ENCODE measurements at places on chromosomes 1 and 21.

GRCh38 chr1:43531107-43531905, 623 bp downstream of the PTPRF start:
- peak; percentile 39 for DNase-seq

DNA sequence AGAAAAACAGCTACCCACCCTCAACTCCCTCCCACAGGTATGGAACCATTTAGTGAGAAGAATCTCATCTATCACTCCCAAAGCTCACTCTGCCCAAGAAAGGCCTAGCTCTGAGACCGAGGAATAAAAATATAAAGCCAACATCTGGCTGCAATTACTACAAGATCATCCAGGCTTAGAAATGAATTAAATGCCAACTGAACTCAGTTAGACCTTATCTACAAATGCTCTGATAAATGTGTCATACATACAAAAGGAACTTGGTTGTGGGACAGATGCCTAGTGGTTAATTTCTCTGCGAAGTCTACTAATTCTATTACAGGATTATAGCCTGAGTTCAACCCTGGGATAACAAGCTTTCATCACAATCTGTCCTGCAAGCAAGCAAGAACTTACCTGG, 6.7 kb downstream of the ADIPOR1 start:
- DNase-seq = no peak

DNA sequence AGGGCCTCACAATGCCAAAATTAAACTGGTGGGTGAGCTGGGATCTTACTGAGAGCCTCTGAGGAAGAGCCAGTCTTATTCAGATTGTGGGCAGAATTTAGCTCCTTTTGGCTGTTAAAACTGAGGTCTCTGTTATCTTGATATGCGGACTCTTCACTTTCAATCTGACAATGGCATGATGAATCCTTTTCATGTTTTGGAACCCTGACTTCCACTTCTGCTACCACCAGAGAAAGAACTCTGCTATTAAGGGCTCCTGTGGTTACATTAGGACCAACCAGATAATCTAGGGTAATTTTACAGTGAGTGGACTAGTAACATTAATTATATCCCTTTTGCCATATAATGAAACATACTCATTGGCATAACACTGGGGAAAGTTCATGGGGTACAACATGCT, 219.0 kb downstream of the LRRIQ3 start:
- no peak for DNase-seq

DNA sequence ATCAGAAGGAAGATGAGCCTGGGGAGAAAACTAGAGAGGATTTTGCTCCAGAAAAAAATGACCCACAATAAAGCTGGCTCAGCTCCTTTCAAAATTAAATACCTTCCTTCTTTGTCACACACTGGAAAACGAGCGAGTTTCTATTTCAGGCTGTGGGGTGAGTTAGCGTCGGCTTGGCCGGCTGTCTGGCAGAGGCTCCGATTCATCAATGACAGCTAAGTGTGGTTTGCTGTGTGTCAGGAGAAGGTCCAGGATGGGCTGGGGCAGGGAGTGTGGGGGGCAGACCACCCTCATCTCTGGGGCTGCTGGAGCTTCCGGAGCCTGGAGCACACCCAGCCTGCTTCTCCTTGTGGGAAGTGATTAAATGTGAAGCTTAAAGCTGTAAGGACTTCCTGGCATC, 120.2 kb downstream of the ETS2 start:
- peak; percentile 93 for DNase-seq

DNA sequence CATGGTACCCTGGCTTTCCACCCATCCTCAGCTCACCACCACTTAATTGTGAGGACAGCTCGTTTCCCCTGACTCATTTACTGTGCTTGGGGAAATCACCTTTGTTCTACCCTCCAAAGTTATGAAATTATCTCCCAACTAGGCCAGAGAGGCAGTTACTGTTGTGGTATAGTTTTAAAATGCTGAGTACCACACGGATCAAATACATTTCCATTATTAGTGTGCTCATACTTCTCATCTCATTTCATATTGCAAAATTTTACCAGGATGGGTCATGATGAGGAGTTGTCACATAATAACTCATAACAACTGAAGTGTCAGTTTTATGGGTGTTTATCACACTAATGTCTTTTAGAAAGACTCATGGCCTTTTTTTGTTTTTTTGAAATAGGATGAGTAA, 9.2 kb upstream of the OR2B11 start:
- no peak for DNase-seq

DNA sequence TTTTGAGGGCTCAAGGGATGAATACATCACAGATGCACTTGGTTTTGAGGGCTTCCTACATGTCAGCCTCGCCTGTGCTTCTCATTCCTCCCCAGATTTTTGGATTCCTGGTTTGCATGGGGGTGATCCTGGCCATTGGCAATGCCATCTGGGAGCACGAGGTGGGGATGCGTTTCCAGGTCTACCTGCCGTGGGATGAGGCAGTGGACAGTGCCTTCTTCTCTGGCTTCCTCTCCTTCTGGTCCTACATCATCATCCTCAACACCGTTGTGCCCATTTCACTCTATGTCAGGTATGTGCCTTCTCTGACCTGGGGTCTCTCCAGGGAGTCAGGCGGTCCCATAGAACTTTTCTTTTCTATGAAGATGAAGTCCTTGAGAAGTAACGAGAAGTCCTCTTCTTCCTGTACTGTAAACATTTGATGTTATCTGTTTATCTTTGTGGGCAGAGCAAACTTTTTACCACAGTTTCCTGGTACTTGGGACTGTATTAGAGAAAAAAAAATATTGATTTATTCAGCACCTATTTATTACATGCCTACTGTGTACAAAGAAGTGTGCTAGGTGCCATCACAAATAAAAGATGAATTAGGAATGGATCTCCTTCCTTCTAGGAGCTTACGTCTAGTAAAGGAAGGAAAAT, 12.0 kb downstream of the ATP8B2 start:
- no peak for DNase-seq

DNA sequence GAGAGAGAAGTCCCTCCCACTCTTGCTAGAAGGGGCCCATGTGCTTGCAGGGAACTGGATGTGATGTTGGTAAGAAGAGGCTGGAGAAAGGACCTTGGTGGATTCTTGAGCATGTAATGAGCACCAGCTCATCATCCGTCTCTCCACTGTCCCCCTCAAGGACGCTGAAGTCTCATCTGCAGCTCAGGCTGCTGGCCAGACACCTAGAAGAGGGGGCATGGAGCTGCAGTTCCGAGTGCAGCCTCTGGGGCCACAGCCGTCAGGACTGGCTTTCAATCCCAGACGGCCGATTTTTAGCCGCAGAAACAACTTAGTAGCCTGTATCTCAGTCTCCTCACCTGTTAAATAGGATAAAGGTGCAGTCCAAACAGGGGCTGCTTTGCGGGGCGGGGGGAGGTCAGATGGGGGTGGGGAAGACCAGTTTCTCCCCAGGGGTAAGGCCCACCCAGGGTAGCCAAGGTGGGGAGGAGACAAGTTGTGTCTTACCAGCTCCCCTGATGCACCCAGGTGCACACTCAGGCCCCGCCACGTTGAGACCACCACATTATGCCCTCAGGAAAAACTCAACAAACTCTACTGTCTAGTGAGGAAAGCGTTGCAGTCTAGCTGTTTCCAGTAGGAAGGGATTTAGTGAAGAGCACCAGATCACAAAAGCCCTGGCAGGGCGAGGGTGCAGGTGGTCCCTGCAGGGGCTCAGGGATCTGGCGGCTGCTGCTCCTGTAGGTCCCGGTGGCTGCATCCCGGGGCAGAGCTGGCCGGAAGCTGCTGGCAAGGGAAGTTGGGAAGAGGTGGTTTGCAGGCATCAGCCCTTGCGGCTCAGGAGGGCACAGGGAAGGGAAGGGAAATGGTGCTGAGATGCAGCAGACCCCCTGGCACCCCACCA, 29.5 kb downstream of the LDLRAP1 start:
- peak; percentile 76 for DNase-seq

DNA sequence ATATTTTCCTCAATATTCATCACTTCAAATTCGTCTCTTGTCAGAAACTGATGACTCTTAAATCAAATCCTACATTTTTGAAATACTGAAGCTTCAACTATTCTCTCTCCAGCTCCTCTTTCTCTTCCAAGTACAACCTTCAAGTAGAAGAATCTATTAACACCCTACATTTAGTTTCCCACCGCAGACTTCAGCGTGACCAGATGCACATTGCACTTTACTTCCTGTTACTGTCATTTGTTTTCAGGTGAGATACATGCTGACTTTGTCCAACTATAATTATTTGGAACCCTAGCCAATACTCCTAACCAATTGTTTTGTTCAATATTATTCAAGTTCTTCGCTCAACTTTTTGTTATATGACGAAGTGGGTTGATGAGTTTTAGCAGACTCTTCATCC, 116.0 kb downstream of the MRPL39 start:
- DNase-seq = no peak

GRCh38 chr1:93000291-93000690, 39.0 kb upstream of the DIPK1A start:
- DNase-seq = no peak

- peak; percentile 67 for DNase-seq
These were observed 556.7 kb downstream of the DPYD start for GRCh38 chr1:97364086-97364485.

DNA sequence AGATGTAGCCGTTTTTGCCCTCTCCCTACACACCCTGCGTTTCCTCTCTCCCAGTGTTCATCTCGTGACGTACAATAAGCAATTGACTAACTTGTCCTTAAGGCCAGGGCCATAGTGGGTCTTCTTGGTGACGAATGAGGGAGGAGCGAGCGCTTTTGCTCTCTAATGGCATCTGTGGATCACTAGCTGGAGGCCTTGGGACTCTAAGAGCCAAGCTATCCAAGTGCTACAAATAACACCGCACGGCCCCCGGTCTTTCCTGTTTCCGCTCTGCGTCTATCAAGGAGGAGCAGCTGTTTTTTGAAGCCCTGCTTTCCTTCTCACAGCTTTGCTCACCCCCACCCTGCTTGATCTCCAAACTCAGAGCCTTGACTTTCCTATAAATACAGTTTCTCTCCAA, 25.2 kb downstream of the EVA1C start:
- no peak for DNase-seq

GRCh38 chr1:18923756-18924211, 21.4 kb upstream of the ALDH4A1 start:
- peak; percentile 37 for DNase-seq

- no peak for DNase-seq
These were observed 1128.2 kb downstream of the PLA2G4A start for GRCh38 chr1:187956975-187957374.

All from AG08395 (cell line).